Stimulated activated CD8-positive, alpha-beta memory T cell treated with anti-CD3 and anti-CD28 coated beads, Interleukin-15, amount 100 ng/mL, for 1 hour (primary cell): ENCODE measurements at places on chromosomes 5 and 9.

DNA sequence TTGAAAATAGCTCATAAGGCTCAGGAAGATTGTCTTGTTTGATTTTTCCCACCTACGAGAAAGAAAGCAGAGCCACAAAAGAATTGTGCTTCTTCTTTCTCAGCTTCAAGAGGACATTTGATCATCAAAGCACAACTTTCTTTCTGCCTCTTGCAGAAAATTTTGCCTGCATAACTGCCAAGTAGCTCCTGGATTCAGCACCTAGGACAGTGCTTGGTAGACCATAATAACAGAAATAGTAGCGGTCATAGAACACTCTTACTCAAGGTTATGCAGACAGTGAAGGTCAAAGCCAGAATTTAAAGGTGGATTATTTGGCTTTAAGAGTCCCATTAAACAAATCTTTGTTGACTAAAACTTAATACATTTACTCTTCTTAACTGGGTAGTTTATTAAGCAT is 594.7 kb upstream of the CCNG1 start:
- no peak for DNase-seq

- DNase-seq = no peak
Observed at GRCh38 chr5:124264499-124264898, 481.9 kb downstream of the ZNF608 start.

DNA sequence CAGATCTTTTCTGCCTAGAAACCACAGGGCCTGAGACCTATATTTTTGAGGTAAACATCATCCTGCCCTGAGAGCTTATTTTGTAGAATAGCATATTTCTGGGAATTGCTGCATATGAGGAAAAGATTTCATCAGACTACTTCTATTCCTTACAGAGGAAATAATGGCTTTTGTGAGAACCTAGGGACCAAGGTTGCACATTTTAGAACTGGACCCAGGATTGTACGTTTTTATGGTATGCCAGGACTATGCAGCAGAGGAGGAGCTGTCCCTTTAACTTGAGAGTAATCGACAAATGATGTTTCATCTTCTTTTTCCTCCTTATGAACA is 2.2 kb upstream of the ALDH1A1 start:
- no peak for DNase-seq

DNA sequence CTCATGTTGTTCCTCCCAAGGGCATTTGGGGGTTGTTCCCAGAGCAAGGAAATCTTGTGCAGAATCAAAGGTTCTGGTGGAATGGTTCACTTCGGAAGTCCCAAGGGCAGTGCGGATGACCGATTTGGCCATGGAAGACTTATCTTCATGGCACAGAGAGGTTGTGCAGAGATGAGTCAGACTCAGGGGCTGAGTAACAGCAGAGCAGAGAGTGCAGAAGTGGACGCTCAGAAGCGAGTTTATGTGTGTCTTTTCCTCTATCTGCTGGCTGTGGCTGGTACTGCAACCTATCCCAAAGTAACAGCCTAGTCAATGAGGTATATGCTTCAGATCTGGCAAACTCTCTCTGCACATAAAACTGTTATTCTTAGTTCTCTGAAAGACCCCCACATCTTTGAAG is 118.1 kb downstream of the DPYSL3 start:
- DNase-seq = no peak

DNA sequence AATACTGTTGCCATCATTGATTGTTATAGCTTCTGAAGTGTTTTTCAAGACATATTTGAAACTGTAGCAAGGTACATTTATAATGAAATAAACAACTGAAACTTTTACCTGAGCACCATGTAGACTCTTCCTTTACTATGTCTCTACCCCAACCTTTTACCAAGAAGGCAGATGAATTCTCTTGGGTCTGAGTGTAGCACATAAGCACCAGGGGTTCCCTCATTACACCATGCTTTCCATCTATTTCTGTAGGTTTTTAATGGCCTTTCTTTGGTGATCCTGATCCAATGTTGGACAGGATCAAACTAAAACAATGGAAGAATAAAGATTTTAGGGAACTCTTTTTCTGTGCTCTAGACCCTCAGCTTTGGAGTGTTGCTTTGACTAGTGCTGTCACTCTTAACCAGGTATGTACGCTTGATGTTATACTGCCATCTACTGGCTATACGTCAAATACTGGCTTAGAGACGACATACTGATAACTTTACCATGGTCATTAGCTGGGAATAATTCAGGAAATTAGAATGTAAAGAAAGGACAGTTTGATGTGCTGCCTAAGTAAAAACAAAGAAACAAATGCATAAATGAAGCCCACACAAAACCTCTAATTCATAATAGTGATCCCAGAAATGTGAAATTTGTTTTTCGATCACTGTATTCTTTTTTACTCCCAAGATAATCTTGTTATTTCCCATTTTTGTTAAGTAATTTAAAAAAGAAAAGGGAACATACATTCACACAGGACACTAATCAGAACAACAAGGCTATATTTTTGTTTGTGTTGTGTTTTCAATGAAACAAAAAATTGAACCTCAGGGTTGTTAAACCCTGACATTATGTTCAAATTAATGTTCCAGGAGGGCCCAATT is 30.7 kb downstream of the IFNW1 start:
- no peak for DNase-seq

DNA sequence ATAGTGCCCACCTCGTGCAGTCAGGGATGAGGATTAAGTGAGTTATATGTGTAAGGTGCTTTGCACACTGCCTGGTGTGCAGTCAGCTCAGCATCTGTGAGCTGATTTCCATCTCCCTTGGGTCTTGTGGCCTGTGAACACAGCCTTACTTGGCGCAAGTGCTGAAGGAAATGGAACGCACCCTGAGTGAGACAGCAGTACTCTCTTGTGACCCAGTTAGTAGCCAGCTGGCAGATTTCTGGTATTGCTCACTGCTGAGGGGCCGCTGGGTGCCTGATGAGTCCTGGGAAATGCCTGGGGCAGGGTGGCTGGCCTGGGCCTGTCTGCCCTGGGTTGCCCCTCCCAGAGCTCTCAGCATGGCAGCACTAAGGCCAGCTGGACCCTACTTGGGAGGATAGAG is 90.9 kb upstream of the BOD1 start:
- no peak for DNase-seq

GRCh38 chr5:149865746-149866145 is 78.8 kb downstream of the PDE6A start:
- DNase-seq = no peak

DNA sequence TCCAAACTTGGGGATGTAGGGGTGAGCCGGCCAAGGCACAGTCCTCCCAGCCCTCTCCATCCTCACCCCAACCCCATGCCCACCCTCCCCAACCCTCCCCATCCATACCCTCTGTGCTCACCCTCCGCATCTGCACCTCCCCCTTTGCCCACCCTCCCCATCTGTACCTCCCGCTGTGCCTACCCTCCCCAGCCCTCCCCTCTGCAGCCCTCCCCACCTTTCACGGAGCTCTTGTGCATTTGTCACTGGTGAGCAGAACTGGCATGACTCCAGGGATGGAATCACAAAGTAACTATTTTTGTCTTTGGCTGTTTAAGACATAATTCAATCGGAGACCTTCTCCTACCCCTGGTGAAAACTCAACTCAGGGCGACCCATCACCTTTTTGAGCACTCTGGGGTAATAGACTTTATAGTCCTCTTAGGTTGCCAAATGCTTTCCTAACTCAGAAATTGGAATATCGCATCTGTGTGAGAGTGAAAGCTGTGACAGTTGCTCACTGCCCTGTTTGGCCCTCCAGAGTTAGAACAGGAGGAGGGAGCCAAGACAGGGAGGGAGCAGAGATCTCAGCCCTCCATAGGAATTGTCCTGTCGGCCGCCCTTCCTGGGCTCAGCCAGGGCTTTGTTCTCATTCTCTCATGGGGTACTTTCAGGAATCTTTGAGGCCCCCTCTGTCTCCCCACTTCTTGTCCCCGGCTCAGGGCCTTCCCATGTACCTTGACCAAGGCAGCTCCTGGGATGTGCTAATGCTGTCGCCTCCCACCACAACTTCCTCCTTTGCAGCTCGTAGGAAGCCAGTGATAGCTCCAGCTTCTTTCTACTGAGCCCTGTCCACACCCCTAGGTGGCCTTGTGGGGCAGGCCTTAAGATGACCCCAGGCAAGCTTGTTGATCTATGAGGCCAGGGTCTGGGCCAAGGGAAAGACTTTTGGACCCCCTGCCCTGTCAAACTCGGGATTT is 36.2 kb downstream of the OTULIN start:
- DNase-seq = no peak
